ENCODE measurements at places on chromosomes 3 and 15. TPM values are rescaled to one million over a fixed set of nuclear protein-coding genes. Genes with fewer than 3 reads are reported as not detected.

GRCh38 chr3:50445919-50446318, 57.5 kb downstream of the CACNA2D2 start:
- no peak for DNase-seq

DNA sequence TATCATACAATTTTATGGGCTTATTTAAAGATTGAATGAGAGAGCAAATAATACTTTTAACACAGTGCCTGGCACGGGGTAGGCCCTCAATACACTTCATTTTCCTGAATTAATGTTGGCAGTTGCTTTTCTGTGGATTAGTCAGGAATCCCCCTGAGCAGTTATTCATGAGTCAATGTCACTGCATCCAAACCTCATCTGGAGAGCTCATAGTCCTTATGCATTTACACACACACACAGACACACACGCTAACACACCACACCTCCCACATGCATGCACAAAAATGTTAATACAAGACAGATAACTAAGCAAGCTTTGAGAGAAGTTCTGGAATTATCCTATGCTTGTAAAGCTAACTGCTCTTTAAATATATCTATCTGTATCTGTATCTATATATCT, 34.0 kb upstream of the TNFAIP8L3 start:
- DNase-seq, result no peak

DNA sequence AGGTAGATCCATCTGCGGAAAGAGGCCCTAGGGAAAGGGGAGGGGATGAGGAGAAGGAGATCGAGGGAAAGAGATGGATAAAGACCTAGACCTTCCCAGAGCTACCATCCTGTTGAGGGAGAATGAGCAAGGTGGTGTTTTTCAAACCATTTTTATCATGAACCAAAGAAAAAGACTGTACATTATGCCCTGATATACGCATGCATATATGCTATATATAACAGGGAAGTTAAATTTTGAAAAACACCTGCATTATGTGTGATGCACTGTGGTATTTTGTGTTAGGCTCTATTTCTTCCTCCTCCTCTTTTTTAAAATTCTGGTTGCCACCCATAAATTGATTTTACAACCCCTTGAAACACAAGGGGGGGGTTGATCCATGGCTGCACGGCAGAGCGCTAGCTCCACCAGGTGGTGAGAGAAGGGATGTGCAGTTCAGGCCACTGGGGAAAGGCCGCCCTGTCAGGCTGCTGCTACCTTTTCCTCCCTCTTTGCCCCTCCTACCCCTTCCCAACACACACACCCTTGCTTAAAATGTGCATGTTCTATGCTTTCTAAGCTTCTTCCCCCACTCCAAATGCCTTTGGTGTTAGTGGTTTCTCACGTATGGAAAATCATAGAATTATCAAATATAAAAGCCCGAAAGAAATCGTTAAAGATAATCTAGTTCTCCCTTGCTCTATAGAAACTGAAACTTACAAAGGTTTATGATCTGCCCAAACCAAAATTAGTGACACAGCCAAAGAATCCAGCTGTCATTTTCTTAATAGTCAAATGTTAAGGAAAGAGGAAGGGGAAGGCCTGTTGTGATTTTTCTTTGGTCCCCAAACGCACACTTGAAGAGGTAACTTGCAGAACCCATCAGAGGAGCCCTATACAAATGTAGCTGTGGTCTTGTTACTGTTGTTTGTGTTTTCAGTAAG, 262.0 kb upstream of the UMPS start:
- DNase-seq, result peak; percentile 50

GRCh38 chr15:73362900-73363299, 5.9 kb downstream of the HCN4 start:
- DNase-seq, result no peak

DNA sequence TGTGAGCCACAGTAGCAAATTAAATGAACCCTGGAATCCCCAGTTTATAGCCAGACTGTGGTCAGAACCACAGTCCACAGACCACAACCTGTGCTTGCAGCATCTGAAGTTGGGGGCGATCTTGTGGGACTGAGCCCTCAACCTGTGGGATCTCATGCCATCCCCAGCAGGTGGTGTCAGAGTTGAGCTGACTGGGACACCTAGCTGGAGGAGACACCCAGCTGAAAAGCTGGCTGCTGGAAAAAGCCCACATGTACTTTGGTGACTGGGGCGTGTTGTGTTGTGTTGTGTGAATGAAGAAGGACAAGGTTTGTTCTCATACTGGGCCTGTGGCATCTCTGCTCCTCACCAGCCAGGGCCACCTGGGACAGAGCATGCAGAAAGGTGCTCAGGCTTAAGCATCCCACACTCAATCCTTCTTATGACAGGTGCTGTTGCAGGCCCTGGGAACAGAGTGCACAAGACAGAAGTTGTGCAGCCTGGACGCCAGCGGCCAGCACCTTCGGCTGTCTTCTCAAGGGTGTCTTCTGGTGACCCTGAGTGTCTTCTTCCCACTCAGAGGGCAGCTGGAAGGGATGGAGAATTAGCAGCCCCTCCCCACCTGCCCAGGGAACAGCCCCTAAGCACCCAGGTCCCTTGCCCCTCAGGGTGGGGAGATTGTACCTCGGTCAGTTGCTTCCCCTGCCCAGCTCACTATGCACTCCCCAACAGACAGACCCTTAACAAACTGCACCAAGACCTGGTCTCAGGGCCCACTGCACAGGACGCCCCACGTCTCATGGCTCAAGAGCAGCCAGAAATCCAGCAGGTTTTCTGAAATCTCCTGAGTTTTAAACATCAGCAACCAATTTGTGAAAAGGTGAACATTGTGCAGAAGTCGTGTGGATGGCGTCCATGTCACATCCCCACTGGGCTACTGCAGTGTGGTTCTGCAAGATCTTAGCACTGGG, 2.2 kb upstream of the UROC1 start:
- no peak for DNase-seq

- no peak for DNase-seq
These were observed 33.1 kb downstream of the TBC1D5 start for GRCh38 chr3:17709236-17709810.

- no peak for DNase-seq
These were observed 54.0 kb downstream of the KCNH8 start for GRCh38 chr3:19202303-19202702.

GRCh38 chr15:57220205-57220604, 156.1 kb upstream of the CGNL1 start:
- DNase-seq, result no peak

- DNase-seq, result no peak
These were observed 71.6 kb upstream of the SYN2 start for GRCh38 chr3:11932636-11933035.

GRCh38 chr15:63136742-63137141, 15.1 kb downstream of the LACTB start:
- no peak for DNase-seq

DNA sequence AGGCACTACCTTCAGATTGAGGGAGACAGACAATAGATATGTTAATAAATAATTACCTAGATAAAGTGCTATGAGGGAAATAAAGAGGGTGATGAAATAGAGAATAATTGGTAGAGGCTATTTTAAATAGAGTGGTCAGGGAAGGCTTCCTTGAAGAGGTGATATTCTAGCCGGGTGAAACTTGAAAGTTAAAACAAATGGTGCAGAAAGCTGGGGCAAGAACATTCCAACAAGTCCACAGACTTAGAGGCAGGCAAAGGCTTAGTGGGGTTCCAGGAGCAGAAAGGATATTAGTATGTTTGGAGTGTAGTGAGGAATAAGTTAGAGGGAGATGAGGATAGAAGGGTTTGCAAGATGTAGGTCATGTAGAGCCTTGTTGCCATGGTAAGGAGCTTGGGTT, 10.1 kb downstream of the HACD3 start:
- no peak for DNase-seq

- DNase-seq, result no peak
These were observed 686 bp downstream of the VPS8 start for GRCh38 chr3:184812662-184813042.

- no peak for DNase-seq
These were observed 9.1 kb downstream of the SHOX2 start for GRCh38 chr3:158097081-158097592.

GRCh38 chr3:193827040-193827669, 234.1 kb downstream of the OPA1 start:
- no peak for DNase-seq

DNA sequence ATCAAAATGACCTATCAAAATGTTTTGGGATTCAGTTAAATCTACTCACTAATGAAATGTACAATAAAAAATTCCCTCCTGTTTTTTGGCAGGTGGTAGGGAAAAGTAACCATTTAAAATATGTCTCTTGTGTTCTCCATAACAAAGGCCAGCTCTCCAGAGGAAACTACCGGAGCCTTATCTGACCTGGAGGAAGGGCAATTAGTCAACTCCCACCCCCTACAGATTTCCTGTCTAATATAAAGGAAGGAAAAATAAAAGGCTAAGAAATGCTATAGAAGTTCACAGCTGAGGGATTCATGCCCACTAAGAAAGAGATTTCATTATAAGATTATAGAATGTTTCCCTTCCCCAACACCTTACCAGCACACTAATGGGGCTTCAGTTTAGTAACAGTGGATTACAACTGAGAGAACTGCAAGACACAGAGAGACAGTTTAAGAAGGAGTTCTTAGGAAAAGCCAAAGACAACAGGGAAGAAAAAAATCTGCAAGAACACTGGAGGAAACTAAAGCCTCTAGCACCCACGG, 376.5 kb upstream of the KCNMB2 start:
- no peak for DNase-seq

DNA sequence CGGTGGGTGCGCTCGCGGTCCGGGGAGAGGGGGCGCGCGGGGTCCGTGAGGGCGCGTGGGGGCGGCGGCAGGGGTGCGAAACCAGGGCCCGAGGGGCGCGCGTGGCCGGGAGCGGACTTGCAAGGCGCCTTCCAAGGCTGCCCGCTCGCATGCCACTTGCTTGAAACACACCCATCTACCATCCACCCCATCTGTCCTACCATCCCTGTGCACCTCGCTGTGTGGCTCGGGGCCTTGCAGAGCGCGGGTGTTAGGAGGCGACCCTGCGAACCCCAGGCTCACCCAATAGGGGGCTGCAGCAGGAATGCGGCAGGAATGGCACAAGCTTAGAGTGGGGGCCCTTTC, 240 bp downstream of the CFAP100 start:
- DNase-seq, result no peak

- no peak for DNase-seq
These were observed 187.1 kb downstream of the DPH6 start for GRCh38 chr15:35358824-35359223.

DNA sequence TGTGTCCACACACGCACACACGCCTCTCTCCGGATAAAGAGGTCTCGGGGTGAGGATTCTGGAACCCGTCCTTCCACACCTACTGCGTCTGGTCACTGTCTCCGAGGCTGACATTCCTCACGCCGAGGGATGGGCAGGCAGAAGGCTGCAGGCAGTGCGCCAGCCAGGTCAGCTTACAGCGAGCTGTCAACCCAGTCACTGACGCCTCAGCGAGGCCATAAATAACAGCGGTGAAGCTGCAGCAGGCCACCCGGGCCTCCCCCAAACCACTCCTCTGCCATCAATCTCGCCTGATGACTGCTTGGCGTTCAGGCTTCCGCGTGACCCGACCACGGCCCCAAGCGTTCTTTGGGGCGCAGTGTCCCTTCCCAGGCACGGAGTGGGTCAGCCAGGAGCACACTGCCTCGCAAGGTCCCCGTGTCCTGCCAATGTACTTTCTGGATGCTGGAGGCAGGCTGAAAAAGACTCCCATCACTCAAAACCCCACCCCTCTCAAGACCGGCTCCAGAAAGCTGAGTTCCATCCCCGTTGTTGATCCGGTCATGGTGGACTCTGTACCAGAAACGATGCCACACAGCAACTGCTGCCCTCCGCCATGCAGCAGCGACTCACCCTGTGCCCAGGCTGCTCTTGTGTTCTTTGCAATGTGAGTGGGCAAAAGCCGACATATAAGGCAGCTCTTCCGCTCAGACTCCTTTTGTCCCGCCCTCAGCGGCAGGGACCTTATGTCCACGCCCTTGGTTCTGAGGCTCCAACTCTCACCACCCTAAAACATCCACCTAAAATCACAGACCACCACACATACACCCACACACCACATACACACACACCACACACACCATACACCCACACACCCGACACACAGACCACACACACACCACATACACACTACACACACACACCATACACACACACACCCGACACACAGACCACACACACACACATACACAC, 27.1 kb downstream of the CPN2 start:
- DNase-seq, result peak; percentile 45

DNA sequence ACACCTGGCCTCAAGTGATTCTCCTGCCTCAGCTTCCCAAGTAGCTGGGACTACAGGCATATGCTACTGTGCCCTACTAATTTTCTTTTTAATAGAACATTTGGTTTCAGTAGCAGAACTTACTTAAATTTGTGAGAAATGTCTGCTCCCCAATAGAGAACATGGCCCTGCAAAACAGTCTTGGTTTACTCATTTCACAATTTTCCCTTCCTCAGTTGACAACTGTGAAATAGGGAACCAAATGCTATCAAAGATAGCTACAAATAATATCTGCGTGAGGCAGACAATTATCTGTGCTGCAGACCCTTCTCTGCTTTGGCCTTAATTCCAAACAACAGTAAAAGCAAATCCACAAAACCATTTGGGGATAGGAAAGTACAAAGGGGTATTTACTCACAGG, 22.6 kb downstream of the METTL6 start:
- DNase-seq, result no peak

- DNase-seq, result no peak
These were observed 889.0 kb upstream of the CFAP20DC start for GRCh38 chr3:59938828-59939227.

DNA sequence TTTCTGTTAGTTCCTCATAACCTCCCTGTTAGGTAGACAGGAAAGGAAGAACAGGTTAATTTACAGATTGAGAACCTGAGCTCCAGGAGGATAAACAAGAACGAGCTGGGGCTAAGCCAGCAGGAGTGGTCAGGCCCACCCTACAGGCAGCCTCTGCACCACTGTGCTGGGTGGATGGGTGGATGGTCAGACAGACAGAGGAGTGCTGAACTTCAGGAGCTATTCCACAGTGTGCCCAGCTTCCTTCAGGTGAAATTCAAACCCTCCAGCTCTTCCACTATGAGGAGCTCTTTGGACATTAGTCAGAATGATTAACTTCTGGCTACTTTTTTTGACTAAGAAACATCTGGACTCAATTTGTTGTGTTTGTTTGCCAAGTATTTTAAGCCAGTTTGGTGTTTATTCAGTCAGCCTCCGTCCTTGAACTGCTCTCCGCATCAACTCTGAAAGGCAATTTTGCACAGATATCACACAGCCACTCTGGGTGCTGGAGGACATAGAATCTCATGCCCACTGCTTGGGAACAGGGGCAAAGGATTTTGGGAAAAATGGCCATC, 361.9 kb downstream of the CLSTN2 start:
- DNase-seq, result no peak

Gene ARL14
- total RNA-seq, result not detected

Gene SNX22
- total RNA-seq, result 1.7 TPM

Gene LRRIQ4
- 0.21 TPM for total RNA-seq

Gene MYZAP
- total RNA-seq, result not detected

Gene RBMS3
- total RNA-seq, result not detected

Gene APPL1
- 28.0 TPM for total RNA-seq

Gene RBP2
- total RNA-seq, result not detected

Gene SLC9C1
- not detected for total RNA-seq

Measured in activated naive CD4-positive, alpha-beta T cell treated with anti-CD3 and anti-CD28 coated beads, Interleukin-2, amount 50 U/mL, for 72 hours (primary cell).